ENCODE measurements at places on chromosomes 2 and 18. TPM values are rescaled to one million over a fixed set of nuclear protein-coding genes. Genes with fewer than 3 reads are reported as not detected.
A peak's percentile ranks its signal among the peaks of the same experiment; 100 is the strongest.

GRCh38 chr2:160921386-160921964, 238.8 kb upstream of the TANK start:
- DNase-seq: no peak
- peaks cover 2% of the 10 kb centered on the region for H3K27me3 ChIP-seq
- H3K4me3 ChIP-seq: no peak overlapping the region
- H3K36me3 ChIP-seq: no peaks in the 10 kb centered on the region
- H3K27ac ChIP-seq: no peak overlapping the region
- no peaks in the 10 kb centered on the region for H3K4me1 ChIP-seq

- H3K27me3 ChIP-seq: no peaks in the 10 kb centered on the region
- no peaks in the 10 kb centered on the region for H3K4me1 ChIP-seq
- H3K4me3 ChIP-seq: no peak overlapping the region
- no peaks in the 10 kb centered on the region for H3K36me3 ChIP-seq
These were observed 162.2 kb downstream of the BABAM2 start for GRCh38 chr2:28052691-28053090.

GRCh38 chr2:197215748-197216360, 94.7 kb downstream of the ANKRD44 start:
- H3K4me1 ChIP-seq: peaks cover 55% of the 10 kb centered on the region
- H3K4me3 ChIP-seq: no peak overlapping the region
- H3K27ac ChIP-seq: peak overlapping the region; percentile 61
- DNase-seq: peak; percentile 42
- H3K27me3 ChIP-seq: no peaks in the 10 kb centered on the region
- peaks cover 8% of the 10 kb centered on the region for H3K36me3 ChIP-seq

DNA sequence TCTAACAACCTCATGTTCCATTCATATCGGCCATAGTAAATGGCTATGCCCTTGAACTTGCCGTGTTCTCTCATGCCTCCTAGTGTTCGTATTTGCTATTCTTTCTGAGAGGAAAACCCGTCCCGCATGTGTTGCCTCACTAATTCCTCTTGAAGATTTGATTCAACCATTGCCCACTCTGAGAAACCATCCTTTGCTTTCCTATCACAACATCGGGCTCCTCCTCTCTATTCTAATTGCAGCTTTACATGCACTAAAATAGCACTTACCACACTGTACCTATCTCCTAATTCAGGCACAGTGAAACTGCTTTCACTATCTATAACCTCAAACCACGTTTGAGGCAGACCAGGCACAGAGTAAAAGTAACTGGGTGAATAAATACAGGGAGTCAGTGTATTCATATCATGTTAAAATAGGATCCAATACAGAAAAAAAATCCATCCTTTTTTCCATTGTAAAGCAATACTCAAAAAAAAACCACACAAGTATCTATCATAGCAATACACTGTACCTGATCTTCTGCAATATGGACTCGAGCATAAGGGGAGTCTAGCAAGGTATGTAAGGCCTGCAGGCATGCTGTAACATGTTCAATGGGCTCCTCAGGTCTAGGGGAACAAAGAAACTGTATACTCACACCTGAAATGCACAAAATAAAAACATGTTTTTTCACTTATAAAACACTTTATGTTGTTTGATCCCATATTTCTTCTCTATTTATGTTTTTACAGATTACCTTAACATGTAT, 39.0 kb upstream of the STRN start:
- H3K4me3 ChIP-seq: no peak overlapping the region
- H3K4me1 ChIP-seq: no peaks in the 10 kb centered on the region
- peaks cover 87% of the 10 kb centered on the region for H3K36me3 ChIP-seq
- no peaks in the 10 kb centered on the region for H3K27me3 ChIP-seq
- DNase-seq: no peak

DNA sequence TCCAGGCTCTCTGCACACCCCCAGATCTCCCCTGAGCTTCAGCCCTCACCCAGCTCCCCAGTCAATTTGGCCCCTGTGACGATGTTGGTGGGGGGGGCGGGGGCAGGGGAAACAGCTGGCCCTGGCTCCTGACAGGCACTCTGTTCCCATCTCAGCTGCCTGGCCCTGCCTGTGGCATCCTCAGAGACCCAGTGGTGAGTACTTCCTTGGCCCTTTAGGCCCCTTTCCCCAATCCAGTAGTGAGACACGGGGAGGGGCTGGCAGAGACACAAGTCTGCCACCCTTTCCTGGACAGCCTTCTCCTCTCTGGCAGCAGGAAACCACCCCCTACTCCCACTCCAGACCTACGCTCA, 19.3 kb upstream of the C1QL2 start:
- no peaks in the 10 kb centered on the region for H3K27me3 ChIP-seq
- no peak overlapping the region for H3K27ac ChIP-seq
- H3K36me3 ChIP-seq: no peaks in the 10 kb centered on the region
- H3K4me1 ChIP-seq: no peaks in the 10 kb centered on the region
- no peak overlapping the region for H3K4me3 ChIP-seq

- H3K4me1 ChIP-seq: no peaks in the 10 kb centered on the region
- DNase-seq: peak; percentile 53
- no peak overlapping the region for H3K27ac ChIP-seq
- no peaks in the 10 kb centered on the region for H3K36me3 ChIP-seq
- no peaks in the 10 kb centered on the region for H3K27me3 ChIP-seq
These were observed 225.4 kb upstream of the FBXO11 start for GRCh38 chr2:48131539-48132270.

DNA sequence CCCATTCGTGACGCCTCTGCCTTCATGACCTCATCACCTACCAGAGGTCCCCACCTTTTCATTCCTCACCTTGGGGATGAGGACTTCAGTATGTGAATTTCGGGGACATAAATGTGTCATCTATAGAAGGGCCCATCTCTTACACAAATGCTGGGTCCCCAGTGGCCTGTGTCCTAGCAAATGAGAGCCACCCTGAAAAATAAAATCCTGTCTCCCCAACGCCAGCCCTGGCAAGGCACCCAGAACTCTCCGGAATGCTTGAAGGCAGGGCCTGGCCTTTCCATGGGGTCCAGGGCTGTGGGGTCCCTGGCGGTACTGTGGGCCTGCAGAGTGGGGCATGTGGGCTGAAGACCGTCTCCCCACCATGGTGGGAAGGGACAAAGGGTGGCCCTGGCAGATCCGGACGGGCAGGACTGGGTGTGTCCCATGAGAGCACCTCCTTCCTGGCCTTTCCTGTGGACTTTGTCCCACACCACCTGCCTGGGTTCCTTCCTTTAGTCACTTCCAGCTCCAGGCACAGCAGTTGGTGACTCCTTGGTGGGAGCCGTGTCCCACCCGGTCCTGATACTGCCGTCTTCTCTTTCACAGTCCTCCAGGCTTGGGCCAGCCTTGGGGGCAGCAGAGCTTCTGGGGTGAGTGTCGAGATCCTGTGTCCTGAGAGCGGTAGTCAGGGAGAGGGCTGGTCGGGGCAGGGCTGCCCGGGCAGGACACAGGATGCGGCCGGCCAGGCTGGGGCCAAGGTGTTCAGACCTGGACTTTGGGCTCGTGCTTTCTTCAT, 18.6 kb downstream of the CAPN10 start:
- no peak for DNase-seq
- no peak overlapping the region for H3K4me3 ChIP-seq
- H3K36me3 ChIP-seq: no peaks in the 10 kb centered on the region
- no peaks in the 10 kb centered on the region for H3K27me3 ChIP-seq
- no peak overlapping the region for H3K27ac ChIP-seq
- H3K4me1 ChIP-seq: peaks cover 9% of the 10 kb centered on the region

DNA sequence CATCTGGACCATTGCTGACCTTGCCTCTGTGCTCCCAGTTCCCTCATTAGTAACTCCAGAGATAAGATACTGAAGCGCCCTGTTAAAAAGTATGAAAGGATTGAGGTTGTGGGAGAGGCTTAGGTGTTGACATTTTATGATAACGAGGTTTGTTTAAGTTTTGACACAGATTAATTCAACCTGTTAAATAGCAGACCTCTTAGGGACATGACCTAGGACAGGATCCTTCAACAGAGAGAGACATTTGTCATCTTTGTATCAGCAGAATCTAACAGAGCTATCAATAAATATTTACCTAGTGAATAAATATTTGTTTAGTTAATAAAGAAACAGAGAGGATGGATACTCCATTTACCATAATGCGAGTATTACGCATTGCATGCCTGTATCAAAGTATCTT, 99.5 kb downstream of the DCC start:
- H3K4me3 ChIP-seq: no peak overlapping the region
- H3K27ac ChIP-seq: no peak overlapping the region
- no peaks in the 10 kb centered on the region for H3K4me1 ChIP-seq
- no peak for DNase-seq

- H3K4me1 ChIP-seq: peaks cover 3% of the 10 kb centered on the region
- no peak overlapping the region for H3K4me3 ChIP-seq
- H3K36me3 ChIP-seq: no peaks in the 10 kb centered on the region
- no peaks in the 10 kb centered on the region for H3K27me3 ChIP-seq
- DNase-seq: no peak
These were observed 305.1 kb upstream of the GULP1 start for GRCh38 chr2:187986390-187987105.

DNA sequence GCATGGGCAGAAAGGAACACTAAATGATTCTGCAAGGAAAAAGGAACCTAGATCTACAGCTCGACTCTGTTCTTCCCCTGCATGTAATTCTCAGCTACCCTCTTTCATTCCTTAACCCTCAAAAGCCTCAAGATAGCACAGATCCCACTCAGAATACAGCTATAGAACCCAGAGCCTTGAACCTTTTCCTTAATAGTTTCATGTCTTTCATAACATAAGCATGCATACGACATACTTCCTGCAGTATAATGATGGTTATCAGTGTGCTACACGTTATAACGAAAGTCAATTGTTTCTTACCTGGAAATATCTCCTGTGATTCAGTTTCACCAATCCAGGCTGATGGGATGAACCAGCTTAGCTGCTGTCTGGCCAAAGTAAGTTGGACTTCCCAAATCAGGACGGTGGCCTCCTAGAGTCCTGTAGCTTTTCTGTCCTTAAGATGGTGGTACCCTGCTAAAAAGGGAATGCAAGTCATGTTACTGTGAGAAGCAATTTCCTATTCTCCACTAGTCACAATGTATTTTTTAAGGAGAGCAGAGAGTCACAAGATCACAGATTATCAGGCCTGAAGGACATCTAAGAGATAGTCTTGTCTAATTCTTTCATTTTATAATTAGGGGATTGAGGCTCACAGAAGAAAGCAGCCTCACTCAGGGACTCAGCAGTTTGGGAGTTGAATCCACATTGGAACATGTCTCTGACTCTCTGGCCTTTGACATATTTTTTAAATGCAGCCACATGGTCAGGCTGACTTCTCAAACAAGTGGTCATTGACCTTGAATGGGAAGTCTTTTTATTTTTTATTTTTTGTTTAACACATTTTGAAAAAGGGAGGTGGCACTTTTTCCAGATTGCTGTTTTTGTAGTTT, 41.8 kb downstream of the CYRIA start:
- peaks cover 45% of the 10 kb centered on the region for H3K36me3 ChIP-seq
- H3K27me3 ChIP-seq: no peaks in the 10 kb centered on the region
- no peak overlapping the region for H3K27ac ChIP-seq
- H3K4me3 ChIP-seq: no peak overlapping the region

DNA sequence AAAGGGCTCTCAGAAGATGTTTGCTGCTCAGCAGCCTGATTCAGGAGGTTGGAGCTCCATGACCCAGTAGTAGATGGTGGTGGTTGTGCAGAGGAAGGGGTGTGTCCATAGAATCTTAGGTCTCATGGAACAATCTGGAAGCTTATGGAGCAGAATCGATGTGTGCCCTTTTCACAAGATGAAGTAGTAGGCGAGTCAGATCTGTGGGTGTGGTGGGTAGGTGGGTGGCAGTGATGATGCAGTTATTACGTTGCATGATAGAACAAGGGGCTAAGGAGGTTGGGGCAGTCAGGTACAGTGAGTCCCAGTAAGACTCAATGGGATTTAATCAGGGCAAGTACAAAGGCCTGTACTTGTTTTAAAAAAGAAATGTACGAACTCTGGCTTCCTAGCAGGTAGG, 9.1 kb downstream of the TET3 start:
- no peaks in the 10 kb centered on the region for H3K36me3 ChIP-seq
- no peak overlapping the region for H3K4me3 ChIP-seq
- no peak overlapping the region for H3K27ac ChIP-seq
- no peaks in the 10 kb centered on the region for H3K27me3 ChIP-seq
- peaks cover 13% of the 10 kb centered on the region for H3K4me1 ChIP-seq

DNA sequence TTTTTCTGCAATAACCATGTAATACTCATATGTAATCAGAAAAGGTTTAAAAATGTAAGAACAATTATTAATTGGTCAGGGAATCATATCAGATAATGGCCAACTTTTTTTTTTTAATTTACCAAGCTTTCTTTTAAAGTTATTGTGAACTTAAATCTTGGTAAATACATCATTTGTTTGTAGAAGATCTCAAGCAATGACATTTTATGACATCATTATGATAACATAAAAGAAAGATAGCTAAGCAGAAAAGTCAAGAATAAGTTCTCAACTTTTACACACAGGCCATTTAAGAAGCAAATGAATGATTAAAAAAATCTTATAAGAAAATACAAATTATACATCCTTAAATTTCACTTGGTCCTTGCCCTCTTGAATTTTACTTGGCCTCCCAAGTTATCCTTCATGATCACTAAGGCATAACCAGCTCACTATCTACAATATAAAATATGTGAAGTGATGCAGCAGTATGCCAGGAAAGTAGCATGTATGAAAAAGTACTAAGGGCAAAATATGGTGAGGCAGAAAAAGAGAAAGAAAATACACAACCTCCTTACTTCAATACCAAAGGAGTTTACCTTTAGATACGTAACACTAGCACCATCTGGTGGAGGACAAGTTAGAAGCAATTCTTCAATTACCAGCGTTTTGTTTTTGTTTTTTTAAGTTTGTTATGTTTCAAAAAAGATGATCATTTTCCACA, 116.6 kb downstream of the SRBD1 start:
- peak; percentile 69 for DNase-seq
- no peaks in the 10 kb centered on the region for H3K4me1 ChIP-seq
- H3K36me3 ChIP-seq: no peaks in the 10 kb centered on the region
- no peak overlapping the region for H3K4me3 ChIP-seq
- H3K27me3 ChIP-seq: no peaks in the 10 kb centered on the region

GRCh38 chr2:23686405-23687029, 240.4 kb downstream of the ATAD2B start:
- no peak overlapping the region for H3K4me3 ChIP-seq
- H3K27me3 ChIP-seq: no peaks in the 10 kb centered on the region
- H3K36me3 ChIP-seq: no peaks in the 10 kb centered on the region
- H3K4me1 ChIP-seq: peaks cover 13% of the 10 kb centered on the region
- no peak for DNase-seq
- H3K27ac ChIP-seq: no peak overlapping the region

RFTN2 gene
- total RNA-seq: not detected

BCL2 gene
- total RNA-seq: 33.4 TPM

LYPD6B gene
- total RNA-seq: not detected

COBLL1 gene
- total RNA-seq: 0.85 TPM

CLHC1 gene
- 5.6 TPM for total RNA-seq

UGT1A10 gene
- not detected for total RNA-seq

ESPNL gene
- not detected for total RNA-seq

SIX2 gene
- total RNA-seq: not detected

Measured in natural killer cell (primary cell).